ENCODE measurements at places on chromosomes 3 and 15.
A peak's percentile ranks its signal among the peaks of the same experiment; 100 is the strongest.

DNA sequence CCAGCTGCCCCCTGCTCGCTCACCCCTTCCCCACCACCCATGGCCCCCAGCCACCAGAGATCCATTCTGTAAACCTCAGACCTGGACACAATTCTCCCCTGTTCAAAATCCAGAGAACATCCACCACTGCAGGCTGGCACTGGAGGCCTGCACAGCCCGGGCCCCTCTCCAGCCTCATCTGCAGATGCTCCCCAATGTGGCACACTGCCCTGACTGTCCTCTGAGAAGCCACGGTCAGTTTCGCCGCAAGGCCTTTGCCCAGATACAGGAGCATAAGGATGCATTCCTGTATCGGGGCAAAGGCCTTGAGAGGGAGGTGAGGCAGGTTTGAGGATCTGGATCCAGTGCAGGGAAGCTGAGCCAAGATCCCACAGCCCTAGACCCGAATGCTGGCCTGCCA lies 175.4 kb upstream of the LINGO1 start:
- DNase-seq: no peak

DNA sequence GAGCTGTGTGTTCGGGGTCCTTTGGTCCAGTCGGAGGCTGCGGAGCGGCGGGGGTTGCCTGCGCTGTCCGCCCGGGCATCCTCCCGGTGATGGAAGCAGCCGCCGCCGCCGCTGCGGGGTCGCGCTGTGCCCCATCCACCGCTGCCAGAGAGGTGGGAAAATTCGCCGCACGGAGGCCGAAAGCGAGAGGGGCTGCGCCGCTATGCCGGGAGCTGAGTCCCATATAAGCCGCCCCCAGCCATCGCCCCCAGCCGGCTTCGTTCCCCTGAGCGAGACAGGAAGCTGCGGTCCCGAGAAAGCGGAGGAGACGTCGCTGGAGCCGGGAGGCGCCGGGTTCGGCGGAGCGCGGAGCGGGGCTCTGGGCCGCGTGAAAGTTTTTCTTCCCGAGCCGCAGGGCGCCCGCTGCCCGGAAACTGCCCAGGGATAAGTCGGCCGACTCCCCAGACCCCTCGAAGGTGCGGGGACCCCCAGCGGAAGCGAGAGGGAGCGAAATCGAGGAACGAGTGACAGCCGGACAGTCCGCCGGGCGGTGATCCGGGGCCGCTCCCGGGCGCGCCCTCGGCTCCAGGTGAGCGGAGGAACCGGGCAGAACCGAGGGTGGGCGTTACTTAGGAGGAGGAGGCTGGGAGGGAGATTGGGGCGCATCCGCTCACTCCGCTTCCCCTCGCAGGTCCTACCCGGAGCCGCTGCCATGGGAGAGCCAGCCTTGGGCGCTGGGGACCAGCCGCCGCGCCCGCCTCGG lies 574 bp downstream of the CHST2 start:
- peak; percentile 76 for DNase-seq

DNA sequence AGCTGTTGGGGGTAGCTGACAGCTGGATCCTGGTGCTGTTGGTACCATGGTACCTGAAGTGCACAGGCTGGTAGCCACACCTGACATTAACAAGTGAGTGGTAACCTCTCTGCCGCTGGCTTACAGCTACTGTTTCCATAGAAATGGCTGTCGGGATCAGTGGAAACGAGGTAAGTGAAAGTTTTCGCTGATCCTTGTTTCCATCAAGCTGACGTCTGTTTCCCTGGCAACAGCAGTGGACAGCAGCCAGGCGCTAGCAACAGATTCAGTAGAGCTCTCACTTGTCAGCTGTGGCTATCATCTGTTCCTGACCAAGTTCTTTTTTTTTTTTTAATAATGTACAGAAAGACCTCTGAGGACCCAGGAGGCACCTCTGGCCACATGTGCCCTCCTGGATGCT lies 166.2 kb downstream of the CHDH start:
- peak; percentile 60 for DNase-seq

- DNase-seq: peak; percentile 66
Observed at GRCh38 chr15:22786868-22787698, 639 bp downstream of the NIPA1 start.

- no peak for DNase-seq
Observed at GRCh38 chr15:50880206-50880605, 28.3 kb upstream of the AP4E1 start.

DNA sequence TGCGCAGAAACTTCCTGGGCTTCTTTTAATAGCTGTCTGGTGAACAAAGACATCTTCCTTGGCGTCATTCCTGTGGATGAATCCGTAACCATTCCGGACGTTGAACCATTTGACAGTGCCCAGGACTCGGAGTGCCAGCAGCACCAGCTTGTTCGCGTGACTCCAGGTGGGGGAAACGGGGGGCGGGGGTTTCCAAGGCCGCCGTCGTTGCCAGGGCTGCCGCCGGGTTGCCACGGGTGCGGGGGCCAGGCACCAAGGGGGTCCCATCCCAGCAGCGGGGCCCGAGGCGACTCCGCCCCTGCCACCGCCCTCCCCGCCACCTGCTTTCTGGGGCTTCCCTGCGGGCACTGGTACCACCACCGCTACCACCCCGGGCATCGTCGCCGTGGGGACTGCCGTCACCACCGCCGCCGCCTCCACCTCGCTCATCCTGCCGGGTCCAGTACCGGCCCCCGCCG lies 22.8 kb downstream of the RGMA start:
- DNase-seq: no peak

- no peak for DNase-seq
Observed at GRCh38 chr15:32880642-32881041, 162.8 kb downstream of the GREM1 start.

DNA sequence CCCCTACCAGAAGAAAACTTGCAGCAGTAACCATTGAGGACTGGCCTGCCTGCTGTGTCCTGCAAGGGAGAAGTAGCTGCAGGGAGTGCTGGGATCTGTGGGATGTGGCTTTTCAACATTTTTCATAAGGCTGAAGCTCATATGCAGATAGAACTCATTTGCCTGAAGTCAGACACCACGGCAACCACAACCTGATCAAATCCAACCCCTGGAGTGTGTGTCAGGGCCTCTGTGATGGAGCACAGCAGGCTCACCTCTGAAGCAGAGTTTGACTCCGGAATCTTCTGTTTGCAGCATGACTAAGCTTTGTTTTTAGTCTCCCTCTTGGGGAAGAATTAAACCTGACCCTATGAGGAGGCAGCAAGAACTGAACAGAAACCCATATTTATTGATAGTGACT lies 508.7 kb downstream of the AGBL1 start:
- DNase-seq: no peak

DNA sequence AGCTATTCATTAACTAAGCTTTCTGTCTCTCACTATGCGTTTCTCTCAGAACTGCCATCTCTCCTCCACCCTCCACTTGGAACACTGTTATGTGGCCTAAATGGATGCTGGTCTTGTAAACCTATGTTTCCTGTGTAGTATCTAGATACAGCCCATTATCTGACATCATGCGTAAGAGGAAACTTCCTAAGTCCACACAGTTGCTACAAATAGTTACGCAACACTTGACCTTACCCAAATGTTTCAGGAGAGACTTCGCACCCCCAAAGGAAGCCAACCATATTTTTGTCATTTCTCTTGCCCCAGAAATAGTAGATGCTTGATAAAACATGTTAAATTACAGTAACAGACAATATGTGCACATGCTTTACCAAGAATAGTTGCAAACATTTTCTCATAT lies 87.2 kb upstream of the TPRG1 start:
- no peak for DNase-seq

DNA sequence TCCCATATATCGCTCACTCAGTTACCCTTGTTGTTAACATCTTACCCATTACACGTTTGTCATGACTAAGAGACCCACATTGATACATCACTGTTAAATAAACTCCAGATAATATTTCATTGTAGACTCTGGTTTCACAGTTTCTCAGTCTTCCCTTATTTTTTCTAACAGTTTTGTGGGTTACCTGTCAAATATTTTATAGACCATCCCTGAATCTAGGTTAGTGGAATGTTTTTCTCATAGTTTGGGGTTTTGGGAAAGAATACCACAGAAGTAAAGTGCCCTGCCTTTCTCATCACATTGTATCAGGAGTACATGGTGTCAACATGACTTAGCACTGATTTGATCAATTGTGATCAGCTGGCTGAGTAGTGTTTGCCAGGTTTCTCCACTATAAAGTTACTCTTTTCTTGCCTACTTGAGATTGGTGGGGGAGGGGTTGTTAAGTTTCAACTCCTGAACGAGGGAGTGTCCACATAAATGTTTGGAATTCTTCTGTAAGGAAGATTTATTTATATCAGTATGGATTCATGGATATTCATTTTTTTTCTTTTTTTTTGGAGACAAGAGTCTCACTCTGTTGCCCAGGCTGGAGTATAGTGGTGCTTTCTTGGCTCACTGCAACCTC lies 25.9 kb downstream of the RNF111 start:
- DNase-seq: no peak

- no peak for DNase-seq
Observed at GRCh38 chr3:105459566-105460290, 93.0 kb downstream of the ALCAM start.

DNA sequence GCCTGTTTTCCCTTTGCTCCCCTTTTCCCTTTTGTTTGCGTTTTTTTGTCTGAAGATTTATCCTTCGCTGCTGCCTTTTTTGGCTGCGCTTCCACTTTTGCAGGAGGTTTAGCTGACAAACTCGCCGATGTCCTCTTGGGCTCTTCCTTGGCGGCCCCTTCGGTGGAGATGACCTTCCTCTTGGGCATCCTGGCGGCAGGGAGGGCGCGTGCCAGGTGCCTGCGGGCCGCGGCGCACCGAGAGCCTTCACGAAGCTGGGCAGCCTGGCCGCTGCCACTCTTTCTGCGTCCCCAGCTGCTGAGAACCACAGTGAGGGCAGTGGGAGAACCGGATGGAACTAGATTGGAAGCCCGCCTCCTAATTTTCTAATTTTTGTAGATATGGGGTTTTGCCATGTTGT lies 197.1 kb upstream of the C2CD4B start:
- DNase-seq: no peak

DNA sequence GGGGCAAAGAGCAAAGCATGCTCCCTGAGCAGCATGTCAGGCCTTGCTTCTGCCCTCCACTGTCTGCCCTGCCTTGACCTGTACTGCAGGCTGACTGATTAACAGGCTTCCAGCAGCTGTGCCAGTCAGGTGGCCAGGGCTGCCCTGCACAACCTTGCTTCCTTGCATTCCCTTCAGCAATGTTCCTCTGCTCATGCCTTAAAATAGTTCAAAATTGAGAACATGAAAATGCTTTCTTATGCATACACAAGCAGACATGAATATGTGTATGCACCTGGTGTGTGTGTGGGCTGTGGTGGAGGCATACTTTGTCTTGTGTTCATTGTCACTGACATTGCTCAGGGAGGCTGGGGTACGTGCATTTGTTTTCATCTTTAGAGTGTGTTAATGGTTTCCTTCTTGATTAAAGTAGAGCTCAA lies 1.2 kb upstream of the SLC22A13 start:
- DNase-seq: no peak

DNA sequence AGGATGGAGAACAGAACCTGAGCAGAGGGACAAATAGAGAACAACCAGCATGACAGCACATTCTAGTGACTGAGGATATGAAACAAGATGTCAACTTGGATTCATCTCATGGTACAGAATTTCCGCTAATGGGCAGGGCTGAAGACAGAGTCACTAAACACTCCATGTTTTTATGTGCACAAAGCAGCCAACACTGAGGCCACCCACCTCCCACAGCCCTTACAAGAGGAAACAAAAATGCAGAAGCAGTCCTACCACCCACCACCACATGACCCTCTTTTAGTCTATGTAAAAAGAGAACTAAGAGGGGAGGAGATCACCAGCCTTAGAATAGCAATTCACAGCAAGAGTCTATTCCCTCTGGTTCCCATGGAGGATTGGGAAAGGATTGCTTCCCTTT lies 131.4 kb upstream of the UBE2E2 start:
- DNase-seq: no peak

- peak; percentile 44 for DNase-seq
Observed at GRCh38 chr3:195556390-195556789, 13.3 kb upstream of the PPP1R2 start.

- no peak for DNase-seq
Observed at GRCh38 chr3:106172101-106172500, 303.3 kb upstream of the CBLB start.

GRCh38 chr3:173913397-173913796 lies 515.9 kb downstream of the NLGN1 start:
- DNase-seq: no peak

GRCh38 chr3:98764472-98764884 lies 1.3 kb downstream of the ST3GAL6 start:
- no peak for DNase-seq

DNA sequence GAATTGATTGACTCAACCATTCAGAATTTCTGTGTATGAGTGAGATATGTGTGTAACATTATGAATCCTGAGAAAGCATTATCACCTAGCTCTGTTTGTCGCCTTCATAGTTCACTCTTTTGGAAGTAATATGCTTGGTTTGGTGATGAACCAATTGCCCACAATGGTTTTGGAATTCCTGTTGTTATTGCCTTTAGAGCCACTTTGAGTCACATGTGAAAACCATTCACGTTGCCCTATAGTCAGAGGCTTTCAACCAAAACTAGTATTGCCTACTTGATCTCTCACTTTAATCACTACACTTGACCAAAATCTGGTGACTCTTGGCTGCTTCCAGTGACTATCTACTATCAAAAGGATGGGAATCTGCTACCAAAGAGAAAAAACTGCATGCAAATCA lies 78.2 kb upstream of the FLNB start:
- no peak for DNase-seq

GRCh38 chr3:114035896-114036295 lies 20.4 kb downstream of the CCDC191 start:
- no peak for DNase-seq

- DNase-seq: no peak
Observed at GRCh38 chr15:38886315-38887163, 321.9 kb upstream of the RASGRP1 start.

DNA sequence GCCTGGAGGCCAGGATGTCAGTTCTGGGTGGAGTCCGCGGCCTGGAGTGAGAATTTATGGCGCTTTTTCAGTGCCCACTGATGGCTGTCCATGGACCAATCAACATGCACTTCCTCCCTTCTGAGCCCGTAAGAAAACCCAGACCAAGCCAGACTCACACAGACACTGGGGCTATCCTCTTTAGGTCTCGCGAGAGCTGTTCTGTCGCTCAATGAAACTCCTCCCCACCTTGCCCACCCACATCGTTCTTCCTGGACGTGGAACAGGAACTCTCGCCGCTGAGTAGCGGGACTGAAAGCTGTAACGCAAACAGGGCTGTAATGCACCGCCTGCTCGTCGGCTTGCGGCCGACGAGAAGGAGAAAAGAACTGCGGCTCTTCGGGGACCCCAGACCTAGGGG lies 833.0 kb upstream of the CADM2 start:
- no peak for DNase-seq

DNA sequence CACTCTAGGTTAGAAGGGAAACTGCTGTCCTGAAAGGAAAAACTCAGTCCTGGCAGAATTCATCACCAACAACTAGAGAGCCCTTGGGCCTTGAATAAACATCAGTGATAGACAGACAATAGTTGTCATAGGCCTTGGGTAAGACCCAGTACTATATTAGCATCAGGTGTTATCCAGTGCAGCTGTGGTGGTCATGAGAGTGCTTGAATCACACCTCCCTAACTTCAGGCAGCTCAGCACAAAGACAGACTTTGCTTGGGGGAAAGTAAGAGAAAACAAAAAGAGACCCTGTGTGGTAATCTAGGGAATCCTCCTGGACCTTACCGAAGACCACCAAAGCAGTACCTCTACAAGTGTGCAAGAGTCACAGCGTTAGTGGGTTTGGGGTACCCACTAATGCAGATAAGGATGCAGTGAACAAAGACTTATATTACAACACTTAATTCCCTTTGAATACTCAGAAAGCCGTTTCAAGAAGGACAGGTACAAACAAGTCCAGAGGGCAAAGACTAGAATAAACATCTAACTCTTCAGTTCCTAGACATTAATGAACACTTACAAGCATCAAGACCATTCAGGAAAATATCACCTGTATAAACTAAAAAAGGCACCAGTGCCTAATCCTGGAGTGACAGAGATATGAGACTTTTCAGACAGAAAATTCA lies 332.3 kb upstream of the EPHA3 start:
- no peak for DNase-seq

Measured in neural progenitor cell (in vitro differentiated cells).